HCT116 (cell line): ENCODE measurements at places on chromosomes 13 and 19.

GRCh38 chr13:22793598-22794134 is 387.1 kb upstream of the SGCG start:
- DNase-seq = peak; percentile 84

DNA sequence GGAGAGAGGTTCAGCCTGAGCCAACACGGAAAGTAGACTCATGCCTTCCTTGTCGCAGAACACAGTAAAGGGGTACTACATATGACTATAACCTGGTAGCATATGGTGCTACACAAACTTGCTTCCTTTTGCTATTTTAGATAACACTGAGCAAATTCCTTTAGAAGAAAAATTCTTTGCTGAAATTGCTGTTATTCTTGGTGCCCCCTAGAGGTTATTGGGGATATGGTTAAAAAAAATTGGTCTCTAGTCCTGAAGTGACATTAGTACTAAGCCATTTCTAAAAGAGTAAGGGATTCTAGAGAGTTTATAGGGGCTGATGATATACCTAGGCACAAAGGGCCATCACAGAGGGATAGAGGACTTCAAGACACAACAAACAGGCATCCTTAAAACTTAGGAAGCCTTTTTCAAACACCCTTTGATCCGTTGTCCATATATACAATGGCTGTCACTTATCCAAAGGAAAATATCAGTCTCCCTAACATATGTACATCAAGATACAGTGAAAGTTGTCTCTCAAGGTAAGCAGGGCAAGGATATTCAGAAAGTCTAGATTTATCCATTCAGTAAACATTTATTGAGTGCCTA is 13.9 kb upstream of the HS6ST3 start:
- no peak for DNase-seq

DNA sequence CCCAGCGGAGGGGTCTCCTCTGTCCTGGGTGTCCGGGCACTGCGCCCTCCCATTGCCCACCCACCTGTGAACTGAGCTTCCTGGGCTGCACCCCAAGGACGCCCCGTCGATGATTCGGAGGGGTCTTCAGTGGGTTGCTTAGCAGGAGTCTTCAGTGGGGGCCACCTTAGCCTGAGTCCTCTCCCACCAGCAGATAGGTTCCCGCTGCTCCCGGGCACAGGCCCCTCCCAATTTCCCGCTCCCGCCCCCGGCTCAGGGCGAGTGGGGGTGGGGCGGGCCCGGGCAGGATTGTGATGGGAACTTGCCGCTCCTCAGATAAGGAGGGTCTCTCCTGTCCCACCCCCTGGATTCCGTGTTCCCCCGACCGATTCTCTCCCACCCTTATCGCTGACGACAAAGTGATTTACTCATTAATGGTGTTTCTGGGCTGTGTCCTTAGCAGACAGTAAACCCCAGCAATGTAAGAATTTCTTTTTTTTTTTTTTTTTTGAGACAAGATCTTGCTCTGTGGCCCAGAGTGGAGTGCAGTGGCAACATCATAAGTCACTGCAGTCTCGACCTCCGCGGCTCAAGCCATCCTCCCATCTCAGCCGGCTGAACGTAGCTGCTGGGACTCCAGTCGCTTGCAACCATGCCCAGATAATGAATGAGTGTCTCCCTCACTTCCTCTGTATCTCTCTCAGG is 655 bp upstream of the S1PR5 start:
- no peak for DNase-seq

DNA sequence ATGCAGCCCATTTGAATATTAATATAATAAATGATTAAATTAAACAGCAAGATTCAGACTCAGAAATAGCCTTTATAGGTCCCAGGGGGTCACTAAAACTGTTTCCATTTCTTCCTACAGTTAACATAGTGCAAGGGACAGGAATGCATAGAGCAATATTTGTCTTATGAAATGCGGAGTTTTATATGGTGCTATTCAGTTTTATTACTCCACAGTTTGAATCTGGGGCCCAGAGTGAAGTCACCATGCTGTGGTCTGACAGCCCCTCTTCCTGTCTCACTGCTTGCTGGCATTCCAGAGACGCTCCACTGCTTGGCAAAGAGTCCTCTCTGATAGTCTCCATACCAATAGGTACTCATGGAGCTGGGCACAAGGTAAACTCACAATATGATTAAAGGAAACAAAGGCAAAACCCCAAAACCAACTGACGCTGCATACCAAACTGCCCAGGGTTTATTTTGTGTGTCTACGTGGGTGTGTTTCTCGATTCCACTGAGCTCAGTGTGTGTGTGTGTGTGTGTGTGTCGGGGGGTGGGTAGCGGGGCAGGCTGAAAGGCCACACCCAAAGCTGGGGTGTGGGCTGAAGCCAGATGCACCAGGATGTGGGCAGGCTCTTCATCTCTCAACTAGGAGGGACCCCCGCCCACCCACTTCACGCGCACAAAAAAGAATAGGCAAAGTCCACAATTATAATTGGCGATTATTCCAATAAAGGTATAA is 277.9 kb downstream of the TSHZ3 start:
- no peak for DNase-seq

GRCh38 chr13:112366907-112367646 is 9.1 kb upstream of the SPACA7 start:
- DNase-seq = no peak

GRCh38 chr13:32535748-32536147 is 2.8 kb downstream of the N4BP2L2 start:
- no peak for DNase-seq

GRCh38 chr19:36605101-36605876 is at the start of gene ZNF382:
ZNF382 (plus strand) TSS chr19:36605313; CDS start chr19:36609915, 4,602 bp downstream.
- no peak for DNase-seq

DNA sequence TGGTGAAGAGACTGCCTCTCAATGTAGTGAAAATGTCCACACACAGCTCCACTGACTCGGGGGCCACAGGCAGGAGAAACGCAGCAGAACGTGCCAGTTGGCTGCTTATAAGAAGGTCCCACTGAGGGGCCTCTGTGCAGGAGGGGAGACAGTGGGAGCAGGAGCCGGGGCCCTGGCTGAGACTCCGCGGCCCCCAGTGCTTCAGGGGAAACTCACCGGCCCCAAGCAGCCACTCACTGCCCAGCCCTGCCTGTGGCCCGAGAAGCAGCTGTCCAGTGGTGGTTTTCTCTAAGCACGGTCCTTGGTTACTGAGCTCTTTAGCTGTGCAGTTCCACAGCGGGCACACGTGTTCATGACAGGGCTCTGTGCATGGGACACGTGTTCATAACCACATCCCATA is 91.9 kb upstream of the MCF2L start:
- DNase-seq = no peak

DNA sequence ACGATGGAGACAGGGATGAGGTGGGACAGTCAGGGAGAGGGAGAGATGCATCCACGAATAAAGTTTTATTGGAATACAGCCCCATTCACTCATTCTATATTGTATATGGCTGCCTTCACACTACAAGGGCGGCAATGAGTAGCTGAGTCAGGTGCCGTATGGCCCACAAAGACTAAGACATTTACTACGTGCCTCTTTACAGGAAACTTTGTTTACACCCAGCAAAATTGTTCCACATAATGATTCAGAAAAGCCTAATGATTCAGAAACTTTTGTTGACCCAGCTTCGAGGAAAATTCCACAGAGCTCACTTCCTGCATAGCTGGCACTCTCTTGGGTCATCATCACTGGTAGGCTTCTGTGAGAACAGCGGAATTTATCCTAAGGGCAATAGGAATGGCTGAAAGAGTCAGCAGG is 87.3 kb upstream of the PEG3 start:
- DNase-seq = no peak

GRCh38 chr19:20661150-20661819 is at the start of gene ZNF626:
ZNF626 (minus strand) TSS chr19:20661571; CDS start chr19:20661446, 125 bp downstream.
- no peak for DNase-seq
